H54 (cell line): ENCODE measurements at places on chromosomes 12 and 14.
A peak's percentile ranks its signal among the peaks of the same experiment; 100 is the strongest.

DNA sequence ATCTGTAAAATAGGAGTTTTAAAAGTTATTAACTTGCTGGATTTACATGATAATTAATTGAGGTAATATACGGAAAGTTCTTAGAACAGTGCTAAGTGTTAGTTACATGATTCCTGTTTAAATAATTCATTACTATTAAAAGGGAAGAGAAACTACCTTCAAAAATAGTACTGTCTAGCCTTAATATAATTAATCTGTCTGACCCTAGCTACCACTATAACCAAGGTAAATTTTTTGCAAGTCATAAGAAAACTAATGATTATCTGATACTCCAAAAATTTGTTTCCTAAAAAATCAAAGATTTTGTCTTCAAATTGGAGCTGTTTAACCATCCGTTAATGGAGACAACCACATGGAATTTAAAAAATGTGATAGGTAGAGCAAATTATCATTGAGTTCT, 294.3 kb upstream of the FBXO33 start:
- DNase-seq: no peak

- no peak for DNase-seq
Measured at GRCh38 chr14:100855256-100855930, 29.5 kb downstream of the MEG3 start.

GRCh38 chr12:59636945-59637691, 41.3 kb downstream of the SLC16A7 start:
- no peak for DNase-seq

- no peak for DNase-seq
Measured at GRCh38 chr14:21436567-21437062, 19.3 kb downstream of the CHD8 start.

GRCh38 chr14:102584871-102585869, 7.3 kb upstream of the RCOR1 start:
- no peak for DNase-seq

DNA sequence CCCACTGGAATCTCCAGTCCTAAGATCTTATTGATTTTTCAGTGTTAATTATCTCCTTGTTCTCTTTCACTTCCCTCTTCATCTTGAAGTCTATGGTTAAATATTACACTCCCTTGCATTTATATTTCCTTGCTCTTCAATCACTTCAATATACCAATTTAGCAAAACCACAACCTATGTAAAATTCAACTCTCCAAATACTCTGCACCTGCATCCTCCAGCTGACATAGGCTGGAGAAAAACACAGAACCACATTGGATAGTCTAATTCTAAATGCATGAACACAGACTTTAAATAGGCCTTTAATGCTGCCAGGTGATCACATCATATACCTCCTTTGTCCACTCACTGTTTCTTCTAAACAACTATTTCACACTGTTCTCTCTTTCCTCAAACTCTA, 253.8 kb upstream of the GARIN6 start:
- no peak for DNase-seq

- no peak for DNase-seq
Measured at GRCh38 chr12:7351177-7351576, 47.3 kb downstream of the ACSM4 start.

GRCh38 chr12:26044007-26044394, 80.8 kb downstream of the BHLHE41 start:
- DNase-seq: no peak

DNA sequence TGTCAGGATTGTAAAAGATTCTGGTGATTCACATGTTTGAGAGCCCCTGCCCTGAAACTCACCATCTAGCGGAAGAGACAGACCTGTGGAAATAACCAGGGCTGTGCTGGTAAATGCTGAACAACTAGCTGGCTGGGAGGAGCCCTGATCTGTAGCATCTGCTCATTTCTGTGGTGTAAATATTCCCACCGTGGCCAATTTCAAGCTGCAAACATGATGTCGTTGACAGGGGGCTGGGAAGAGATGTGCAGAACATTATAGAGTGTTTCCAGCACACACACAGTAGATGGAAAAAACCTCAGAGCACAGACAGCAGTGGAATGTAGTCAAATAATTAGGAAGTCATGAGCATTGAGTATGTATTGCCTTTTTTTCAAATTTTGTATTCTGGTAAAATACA, 138.2 kb downstream of the PHETA1 start:
- DNase-seq: no peak

DNA sequence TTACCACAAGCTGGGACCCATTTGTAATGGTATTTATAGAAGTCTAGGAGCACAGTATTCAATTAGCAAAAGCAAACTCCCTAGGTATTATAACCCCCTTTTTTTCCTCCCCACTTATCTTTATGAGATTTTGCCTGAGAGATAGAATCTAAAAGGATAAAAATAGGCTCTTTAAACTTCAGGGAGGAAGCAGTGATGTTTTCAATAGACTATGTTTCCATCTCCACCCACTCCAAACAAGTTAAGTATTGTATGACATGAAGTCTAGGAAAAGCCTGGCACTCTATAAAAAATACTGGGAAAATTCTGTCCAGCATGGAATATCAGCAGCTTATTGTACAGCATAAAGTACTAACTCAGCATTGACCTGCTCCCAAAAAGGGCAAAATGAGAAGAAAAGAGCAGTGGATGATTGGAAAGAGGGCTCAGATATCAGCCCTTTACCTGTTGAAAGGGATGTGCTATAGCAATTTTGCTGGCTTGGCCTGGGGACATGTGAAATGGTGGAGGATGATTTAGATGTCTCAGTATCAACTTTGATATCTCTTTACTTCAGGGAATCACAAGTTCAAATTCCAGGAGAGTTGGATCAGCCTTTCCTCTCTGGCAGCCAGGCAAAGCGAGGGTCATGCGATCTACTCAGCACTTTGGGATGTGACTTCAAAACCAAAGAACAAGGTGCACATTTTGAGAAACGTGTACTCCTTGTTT, 72.4 kb downstream of the IGF1 start:
- DNase-seq: no peak

DNA sequence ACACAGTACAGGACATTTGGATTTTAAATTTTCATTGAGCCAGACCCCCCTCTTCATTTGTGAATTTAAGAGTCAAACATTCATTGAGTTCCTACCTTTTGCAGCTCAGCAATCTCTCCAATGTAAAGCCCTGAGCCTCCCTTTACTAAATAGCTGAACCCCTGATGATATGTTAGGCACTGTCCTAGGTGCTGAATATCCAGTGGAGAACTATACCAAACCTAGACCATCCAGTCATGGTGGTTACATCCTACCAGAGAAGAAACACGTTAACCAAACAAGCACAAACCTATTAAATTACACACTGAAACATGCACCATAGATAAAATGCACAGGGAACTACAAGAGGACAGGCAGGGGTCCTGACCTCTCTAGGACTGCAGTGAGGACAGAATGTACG, 1585.3 kb upstream of the TMEM132C start:
- no peak for DNase-seq

- no peak for DNase-seq
Measured at GRCh38 chr14:75049136-75049535, 2.1 kb downstream of the MLH3 start.

GRCh38 chr12:57735952-57736740, 2.4 kb downstream of the AGAP2 start:
- no peak for DNase-seq

DNA sequence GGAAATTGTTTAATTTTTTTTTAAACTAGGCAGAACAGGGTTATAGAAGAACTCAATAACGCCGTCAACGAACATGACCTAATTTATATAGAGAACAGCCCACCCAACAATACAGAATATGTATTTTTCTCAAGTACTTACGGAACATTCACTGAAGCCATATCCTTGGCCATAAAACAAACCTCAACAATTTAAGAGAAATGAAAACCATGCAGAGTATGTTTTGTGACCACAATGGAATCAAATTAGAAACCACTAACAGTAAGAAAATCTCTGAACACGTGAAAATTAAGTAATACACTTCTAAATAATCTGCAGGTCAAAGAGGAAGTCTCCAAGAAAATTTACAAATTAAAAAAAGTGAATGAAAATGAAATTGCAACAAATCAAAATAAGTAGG, 9.4 kb downstream of the SART3 start:
- DNase-seq: no peak

- no peak for DNase-seq
Measured at GRCh38 chr14:94269156-94269555, 23.9 kb downstream of the SERPINA10 start.

GRCh38 chr12:13784504-13784903, 196.9 kb downstream of the GRIN2B start:
- no peak for DNase-seq

- DNase-seq: peak; percentile 2
Measured at GRCh38 chr12:22856178-22856577, 231.2 kb downstream of the ETNK1 start.

GRCh38 chr12:4518106-4518728, 20.5 kb upstream of the RAD51AP1 start:
- no peak for DNase-seq

DNA sequence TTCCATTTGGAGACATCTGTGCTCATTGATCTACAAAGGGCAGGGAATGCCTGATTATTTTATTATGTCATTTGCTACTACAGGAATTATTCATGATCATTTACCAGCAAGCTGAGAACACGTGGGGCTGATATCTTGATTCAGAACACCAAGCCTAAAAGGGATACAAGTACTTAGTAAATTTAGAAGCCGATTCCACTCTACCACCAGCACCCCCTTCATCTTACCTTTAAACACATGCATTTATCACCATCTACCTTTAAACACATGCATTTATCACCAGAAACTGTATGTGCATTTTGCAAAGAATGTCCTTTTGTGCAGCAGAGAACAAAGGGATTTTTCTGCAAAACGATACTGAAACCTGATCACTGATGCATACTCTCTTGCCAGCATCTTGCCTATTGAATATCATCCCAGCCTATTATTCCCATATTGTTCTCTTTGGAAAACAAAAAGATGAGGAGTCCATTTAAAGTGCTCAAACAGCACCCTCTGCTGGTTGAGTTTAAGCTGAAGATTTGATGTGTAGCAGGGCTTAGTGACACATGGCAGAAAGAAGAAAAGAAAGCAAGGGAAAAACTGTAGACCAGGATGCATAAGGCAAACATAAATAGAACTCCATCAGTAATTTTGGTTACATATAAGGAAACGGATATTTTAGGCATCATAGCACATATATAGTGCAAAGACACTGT, 132.6 kb upstream of the PLEKHG7 start:
- peak; percentile 22 for DNase-seq

GRCh38 chr14:20799456-20799891, 3.2 kb downstream of the RNASE1 start:
- DNase-seq: no peak

GRCh38 chr14:103549361-103550311, 12.8 kb downstream of the BAG5 start:
- no peak for DNase-seq

DNA sequence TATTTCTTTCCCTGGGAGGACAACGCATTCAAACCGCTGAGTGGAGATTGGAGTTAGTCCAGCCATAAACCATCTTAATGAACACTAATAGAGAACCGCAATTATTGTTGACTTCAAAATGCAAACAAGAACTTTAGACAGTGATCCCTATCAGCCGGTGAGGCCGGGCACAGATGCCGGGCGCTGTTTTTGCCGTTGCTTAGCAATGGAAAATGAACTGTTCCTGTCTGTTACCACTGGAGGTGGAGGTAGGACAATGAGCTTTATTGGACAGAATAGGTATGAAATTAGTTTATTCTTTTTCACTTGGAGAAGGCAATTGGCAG, 216.8 kb downstream of the TTC8 start:
- DNase-seq: no peak

DNA sequence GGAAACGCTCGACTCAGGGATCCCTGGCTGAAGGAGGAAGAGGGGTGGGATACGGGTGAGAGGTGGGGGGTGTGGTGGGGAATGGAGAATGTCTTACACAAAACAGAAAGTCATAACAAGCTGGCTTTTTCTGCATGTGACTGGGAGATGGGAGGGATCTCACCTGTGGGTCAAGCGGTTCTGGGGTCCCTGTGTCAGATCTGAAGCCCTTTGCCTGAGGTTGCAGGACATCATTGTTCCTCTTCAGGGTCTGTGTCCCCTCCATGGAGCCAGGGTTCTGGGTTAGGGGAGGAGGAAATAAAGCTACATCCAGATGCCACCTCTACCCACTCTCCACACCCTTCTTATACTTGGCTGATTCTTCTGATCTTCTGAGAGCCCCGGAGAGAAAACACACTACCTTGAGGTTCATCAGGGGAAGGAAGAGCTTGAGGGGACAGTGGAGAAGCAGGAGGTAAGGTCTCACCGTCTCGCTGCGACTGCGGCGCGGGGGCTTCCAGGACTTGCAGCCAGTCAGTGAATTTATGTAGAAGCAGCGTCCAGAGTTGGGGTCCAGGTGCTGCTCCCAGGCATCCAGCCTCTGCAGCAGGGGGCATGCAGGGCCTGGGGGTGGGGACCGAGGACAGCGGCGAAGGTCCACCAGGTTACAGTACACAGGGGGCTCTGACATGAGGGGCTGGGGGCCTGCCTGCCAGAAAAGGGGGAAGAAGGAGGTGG, 2.5 kb downstream of the ARHGAP9 start:
- no peak for DNase-seq

GRCh38 chr12:123747309-123747708, 14.8 kb upstream of the DNAH10 start:
- no peak for DNase-seq

- no peak for DNase-seq
Measured at GRCh38 chr12:4630262-4630661, 18.6 kb downstream of the AKAP3 start.

DNA sequence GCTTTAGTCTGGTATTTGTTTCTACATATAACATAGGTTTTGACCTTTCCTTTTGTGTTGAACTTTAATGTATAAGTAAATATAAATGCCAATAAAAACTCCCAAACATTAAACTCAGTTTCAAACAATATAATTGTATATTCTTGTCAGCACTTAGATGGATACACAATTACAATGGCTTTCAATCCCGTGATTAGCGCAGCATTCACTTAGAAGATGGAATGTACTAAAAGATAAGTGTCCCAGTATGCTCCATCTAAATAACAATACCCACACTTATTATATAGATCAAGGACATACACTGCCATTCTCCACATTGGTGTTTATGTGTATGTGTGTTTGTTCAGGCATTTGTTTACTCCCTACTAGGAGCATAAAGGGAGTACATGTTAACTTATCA, 193.1 kb downstream of the SOX5 start:
- DNase-seq: no peak

- DNase-seq: no peak
Measured at GRCh38 chr12:4486049-4486699, 40.6 kb upstream of the FGF6 start.

DNA sequence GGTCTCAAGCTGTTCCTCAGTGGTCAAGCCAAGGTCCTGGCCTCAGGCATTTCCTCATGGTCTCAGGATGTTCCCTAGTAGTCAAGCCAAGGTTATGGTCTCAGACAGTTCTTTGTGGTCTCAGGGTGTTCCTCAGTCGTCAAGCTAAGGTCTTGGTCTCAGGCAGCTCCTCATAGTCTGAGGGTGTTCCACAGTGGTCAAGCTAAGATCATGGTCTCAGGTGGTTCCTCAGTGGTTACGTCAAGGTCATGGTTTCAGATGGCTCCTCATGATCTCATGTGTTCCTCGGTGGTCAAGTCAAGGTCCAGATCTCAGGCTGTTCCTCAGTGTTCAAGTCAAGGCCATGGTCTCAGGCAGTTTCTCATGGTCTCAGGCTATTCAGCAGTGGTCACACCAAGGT, 540.1 kb downstream of the VRK1 start:
- DNase-seq: no peak
